Activated T-cell treated with anti-CD3 and anti-CD28 coated beads, Interleukin-2, amount 50 U/mL, for 72 hours (primary cell): ENCODE measurements at places on chromosomes 5 and 9.

GRCh38 chr5:76604838-76605237 is 18.4 kb downstream of the F2RL2 start:
- no peak overlapping the region for H3K4me3 ChIP-seq
- H3K27ac ChIP-seq = no peak overlapping the region
- H3K27me3 ChIP-seq = no peaks in the 10 kb centered on the region
- peaks cover 4% of the 10 kb centered on the region for H3K4me1 ChIP-seq

DNA sequence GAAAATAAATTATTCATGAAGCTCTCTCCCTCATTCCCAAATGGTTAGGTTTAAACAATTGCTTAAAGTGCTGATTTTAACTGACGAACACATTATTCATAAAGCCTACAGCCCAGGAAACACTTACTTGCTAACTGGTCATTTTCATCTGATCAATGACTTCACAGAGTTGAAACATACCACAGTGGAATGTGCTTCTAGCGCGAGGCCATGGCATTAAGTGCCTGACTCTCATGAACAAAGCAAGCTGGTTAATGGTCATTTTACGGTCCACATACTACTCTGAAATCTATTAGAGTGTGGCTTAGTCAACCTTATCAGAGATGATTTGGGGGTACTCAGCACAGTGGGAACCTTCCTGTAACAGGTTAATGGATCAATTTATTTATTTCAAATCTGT is 114.6 kb downstream of the MED27 start:
- no peaks in the 10 kb centered on the region for H3K4me1 ChIP-seq
- H3K27me3 ChIP-seq = no peaks in the 10 kb centered on the region
- H3K27ac ChIP-seq = no peak overlapping the region
- H3K36me3 ChIP-seq = peaks cover 4% of the 10 kb centered on the region
- no peak overlapping the region for H3K4me3 ChIP-seq

GRCh38 chr5:179732918-179733771 is 523 bp downstream of the MAML1 start:
- H3K27ac ChIP-seq = peak overlapping the region; percentile 94
- peaks cover 27% of the 10 kb centered on the region for H3K36me3 ChIP-seq
- H3K4me1 ChIP-seq = peaks cover 48% of the 10 kb centered on the region
- peak; percentile 43 for DNase-seq

GRCh38 chr5:144144956-144145751 is 25.3 kb downstream of the YIPF5 start:
- no peak overlapping the region for H3K27ac ChIP-seq
- DNase-seq = no peak
- H3K36me3 ChIP-seq = no peaks in the 10 kb centered on the region

GRCh38 chr5:10699281-10699874 is 61.7 kb downstream of the DAP start:
- peaks cover 40% of the 10 kb centered on the region for H3K4me1 ChIP-seq
- no peak overlapping the region for H3K4me3 ChIP-seq
- H3K36me3 ChIP-seq = no peaks in the 10 kb centered on the region
- H3K27me3 ChIP-seq = no peaks in the 10 kb centered on the region
- no peak for DNase-seq

- H3K27ac ChIP-seq = no peak overlapping the region
- peaks cover 4% of the 10 kb centered on the region for H3K27me3 ChIP-seq
- no peak overlapping the region for H3K4me3 ChIP-seq
- no peak for DNase-seq
- no peaks in the 10 kb centered on the region for H3K36me3 ChIP-seq
These were observed 74.7 kb downstream of the HAPLN1 start for GRCh38 chr5:83645936-83646335.
